ENCODE measurements at places on chromosomes 5 and 9. TPM values are rescaled to one million over a fixed set of nuclear protein-coding genes. Genes with fewer than 3 reads are reported as not detected.

DNA sequence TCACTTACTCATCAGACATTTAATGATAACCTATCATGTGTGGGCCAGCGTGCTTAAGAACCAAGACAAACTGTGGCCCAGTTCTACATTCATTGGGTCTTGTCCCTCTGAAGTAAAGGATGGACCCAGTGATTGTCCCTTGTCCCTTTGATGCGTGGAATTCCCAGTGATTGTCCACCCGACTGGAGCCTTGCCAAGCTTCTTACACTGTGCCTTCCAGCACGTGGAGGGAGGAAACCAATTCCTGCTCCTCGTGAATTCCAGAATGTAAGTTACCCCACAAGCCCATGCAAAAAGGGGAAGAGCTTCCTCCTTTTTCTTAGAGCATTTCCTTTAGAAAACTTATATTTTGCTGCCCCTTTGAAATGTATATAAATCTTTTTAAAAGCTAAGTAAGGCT, 7.9 kb downstream of the CKMT2 start:
- no peak for DNase-seq

- no peak for DNase-seq
Measured at GRCh38 chr5:109099081-109099480, 310.7 kb downstream of the PJA2 start.

GRCh38 chr9:117392992-117393391, 21.9 kb downstream of the ASTN2 start:
- DNase-seq = no peak

DNA sequence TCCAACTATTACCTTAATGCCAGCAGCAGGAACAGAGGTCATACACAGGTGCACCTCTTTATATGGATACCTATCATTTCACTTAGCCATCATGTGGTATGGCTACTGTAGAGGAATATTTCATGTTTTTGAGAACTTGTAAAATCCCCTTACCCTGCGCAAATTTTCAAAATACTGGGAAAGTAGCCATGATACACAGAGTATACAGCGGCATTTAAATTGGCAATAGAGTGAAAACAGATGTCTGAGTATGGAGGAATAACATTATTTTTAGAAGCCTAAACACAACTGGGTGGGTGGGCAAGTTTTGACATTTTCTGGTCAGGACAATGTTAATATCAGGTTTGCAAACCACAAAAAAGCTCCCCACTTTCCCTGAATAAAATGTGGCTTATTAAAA, 109.5 kb downstream of the SMIM23 start:
- DNase-seq = no peak

GRCh38 chr9:80359941-80360881, 788.4 kb downstream of the TLE4 start:
- no peak for DNase-seq

GRCh38 chr9:92562461-92562967, 26.7 kb upstream of the ECM2 start:
- DNase-seq = no peak

Gene LIX1
- not detected for total RNA-seq

Gene PRSS3
- not detected for total RNA-seq

Gene ENTPD2
- total RNA-seq = not detected

DNA sequence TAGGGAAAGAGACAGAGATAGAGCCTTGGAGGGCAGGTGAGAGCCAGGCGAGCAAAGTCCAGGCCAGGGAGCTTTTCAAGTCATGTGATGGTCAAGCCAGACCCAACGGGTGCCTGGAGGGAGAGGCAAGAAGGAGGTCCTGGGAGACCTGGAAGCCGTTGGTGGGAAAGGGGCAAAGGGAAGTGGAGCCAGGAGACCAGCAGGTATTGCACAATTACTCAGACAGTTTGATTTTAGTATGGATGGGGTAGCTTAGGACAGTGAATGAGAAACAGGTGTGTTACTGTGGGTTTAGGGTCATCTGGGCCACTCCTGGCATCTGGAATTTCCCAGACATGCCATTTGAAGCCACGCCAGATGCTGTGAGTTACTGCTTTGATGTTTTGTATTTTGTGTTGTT, 5.1 kb downstream of the SECISBP2 start:
- DNase-seq = no peak

DNA sequence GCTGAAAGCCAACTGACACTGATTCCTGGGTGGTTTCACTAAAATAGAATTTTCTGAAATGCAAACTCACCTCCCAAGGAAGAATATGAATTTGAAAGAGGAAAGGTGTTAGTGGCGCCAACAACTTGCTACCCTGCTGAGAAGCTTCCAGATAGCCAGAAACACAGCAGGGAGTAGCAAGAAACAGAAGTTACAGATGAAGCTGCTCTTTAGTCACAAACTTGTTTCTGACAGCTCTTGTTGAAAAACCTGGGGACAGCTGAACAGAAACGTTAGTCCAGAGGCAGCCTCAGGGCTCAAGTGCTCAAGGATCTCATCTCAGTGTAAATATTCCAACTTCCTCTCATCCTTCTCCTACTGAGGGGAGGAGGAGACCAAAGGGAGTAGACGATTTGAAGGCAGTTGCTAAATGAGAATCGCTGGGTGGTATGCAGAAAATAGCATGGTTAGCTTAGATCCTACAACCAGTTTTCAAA, 184.1 kb downstream of the PDE4D start:
- DNase-seq = no peak

Gene TMOD1
- total RNA-seq = not detected

DNA sequence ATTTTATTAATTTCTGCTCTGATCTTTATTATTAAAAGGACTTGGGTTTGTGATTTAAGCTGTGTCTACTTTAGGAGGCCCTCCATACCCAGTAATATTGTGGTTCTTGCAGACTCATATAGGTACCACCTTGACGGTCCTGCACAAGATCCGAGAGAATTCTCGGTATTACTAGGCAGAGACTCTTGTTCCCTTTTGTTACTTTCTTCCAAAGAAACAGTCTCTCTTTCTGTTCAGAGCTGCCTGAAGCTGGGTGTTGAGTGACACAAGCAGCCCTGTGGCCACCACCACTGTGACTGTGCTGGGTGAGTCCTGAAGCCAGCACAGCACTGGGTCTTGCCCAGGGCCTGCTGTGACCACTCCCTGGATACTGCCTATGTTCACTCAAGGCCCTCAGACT, 666.6 kb downstream of the SEMA5A start:
- no peak for DNase-seq

GRCh38 chr9:96246267-96246671, 55.7 kb downstream of the HSD17B3 start:
- no peak for DNase-seq

DNA sequence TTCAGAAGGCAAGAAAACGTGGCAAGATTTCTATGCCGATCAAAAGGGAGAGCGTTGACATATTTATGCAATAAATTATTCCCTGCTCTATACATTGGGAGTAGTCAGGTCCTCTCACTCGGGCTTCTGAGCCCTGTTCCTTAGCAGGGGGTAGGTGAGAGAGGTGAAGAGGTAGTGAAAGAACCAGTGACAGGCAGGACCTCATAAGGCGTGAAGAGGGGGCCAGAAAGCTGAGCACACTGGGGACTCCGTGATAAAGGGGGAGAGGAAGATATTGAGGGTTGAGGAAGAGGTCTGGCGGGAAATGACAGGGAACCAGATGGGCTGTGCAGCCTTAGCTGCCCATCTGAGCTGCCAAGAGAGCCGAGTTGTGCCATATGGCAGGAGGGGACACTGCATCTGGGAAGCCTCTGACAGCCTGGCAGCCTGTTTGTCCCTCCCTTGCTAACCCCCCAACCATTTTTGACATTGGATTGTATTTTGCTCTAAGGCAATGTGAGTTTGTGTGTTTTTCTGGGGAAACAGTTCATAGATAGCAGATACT, 782 bp upstream of the CDC20B start:
- no peak for DNase-seq

Gene RCL1
- 26.8 TPM for total RNA-seq

DNA sequence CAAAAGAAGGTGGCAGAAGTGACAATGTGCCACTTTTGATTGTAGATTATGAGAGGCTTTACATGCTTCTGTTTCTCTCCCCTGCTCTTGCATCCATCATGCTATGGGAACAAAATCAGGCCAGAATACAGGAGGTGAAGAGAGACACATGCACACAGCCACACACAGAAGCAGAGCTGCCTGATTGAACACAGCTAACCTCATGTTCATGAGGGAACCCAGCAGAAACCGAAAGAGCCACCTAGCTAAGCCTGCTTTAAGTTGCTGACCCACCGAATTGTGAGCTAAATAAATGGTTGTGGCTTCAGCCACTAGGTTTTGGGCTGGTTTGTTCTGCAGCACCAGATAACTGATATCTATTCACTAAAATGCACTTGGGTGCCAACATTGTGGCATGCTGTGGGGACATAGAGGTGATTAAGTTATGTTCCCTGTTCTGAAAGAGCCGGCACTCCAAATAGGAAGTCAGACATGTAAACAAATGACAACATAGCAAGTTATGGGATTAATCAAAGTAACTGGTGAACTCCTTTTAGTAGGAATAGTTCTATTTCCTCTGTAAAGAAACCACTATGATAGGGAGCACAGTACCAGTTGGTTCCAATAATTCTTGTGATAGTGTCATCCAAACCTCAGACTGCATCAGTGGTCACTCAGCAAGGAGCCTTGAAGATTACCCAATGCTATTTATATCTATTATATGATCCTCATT, 93.6 kb upstream of the TNC start:
- DNase-seq = no peak

- DNase-seq = no peak
Measured at GRCh38 chr5:80234116-80234948, 21.5 kb downstream of the SERINC5 start.

- no peak for DNase-seq
Measured at GRCh38 chr9:31146485-31147166, 1237.8 kb upstream of the ACO1 start.

DNA sequence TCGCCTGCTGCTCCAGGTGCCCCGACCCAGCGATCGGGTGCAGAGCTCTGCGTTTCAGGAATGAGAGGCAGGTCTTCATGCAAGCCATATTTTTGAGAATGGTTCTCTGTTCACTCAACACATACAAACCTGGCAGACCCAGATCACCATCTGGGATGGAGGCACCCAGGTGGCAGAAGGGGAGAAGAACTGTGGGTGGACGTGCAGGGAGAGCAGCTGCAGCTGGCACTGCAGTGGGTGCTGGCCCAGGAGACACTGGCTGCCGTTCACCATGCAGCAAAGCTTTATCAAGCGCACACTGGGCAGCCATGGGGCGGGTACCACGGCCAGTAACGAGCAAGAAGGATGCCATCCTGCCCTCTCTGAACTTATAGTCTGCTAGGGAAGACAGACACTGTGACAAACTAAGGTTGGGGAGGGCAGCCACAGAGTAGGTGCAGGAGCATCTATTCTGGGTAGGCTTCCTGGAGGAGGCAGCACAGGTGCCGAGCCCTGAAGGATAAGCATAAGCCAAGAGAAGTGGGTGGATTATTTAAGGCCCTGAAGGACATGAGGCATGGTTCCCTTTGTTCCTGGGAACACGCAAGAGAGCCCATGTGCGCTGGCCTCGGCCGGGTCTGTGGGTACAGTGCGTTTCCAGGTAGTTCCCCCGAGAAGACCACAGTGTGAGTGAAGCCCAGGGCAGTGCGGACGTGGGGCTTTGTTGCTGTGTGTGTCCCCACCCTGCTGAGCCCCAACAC, 46.2 kb upstream of the FCN2 start:
- DNase-seq = no peak

DNA sequence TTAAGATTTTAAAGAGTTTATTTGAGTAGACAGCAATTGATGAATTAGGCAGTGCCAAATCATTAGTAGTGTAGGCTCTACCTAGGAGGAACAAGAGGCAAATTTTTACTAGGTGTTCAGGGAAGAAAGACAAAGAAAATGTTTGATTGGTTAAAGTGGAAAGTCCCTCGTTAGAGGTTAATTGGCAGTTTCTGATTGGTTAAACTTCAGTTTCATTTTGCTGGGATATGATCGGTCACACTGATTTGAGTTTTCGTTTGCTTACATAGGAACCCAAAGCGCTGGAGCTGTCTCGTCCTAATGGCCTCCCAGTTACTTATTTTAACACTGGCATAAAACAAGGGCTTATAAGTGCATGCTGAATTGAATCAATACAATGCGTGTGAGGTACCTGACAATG, 15.1 kb downstream of the DMAC1 start:
- DNase-seq = no peak

Measured in OCI-LY7 (cell line).